ENCODE measurements at places on chromosomes 1 and 21. TPM values are rescaled to one million over a fixed set of nuclear protein-coding genes. Genes with fewer than 3 reads are reported as not detected.

KCTD3 gene
- total RNA-seq = 35.4 TPM

FNDC5 gene
- total RNA-seq = 0.54 TPM

OR2T11 gene
- not detected for total RNA-seq

HJV gene
- not detected for total RNA-seq

RHOU gene
- total RNA-seq = 7.2 TPM

PWP2 gene
- total RNA-seq = 1.5 TPM

EDN2 gene
- 3.3 TPM for total RNA-seq
